ENCODE measurements at places on chromosomes 7 and 10. TPM values are rescaled to one million over a fixed set of nuclear protein-coding genes. Genes with fewer than 3 reads are reported as not detected.

Gene MINDY4
- total RNA-seq = 13.1 TPM

Gene FAM221A
- total RNA-seq = not detected

Gene STAMBPL1
- total RNA-seq = 0.09 TPM

Gene PLEKHA8
- 16.3 TPM for total RNA-seq

Gene CLDN15
- total RNA-seq = 10.0 TPM

Gene KIF11
- 30.1 TPM for total RNA-seq

Gene CALHM2
- 0.16 TPM for total RNA-seq

Gene ADCY1
- 0.02 TPM for total RNA-seq

Gene SLC18A3
- total RNA-seq = not detected

Gene TNPO3
- 111 TPM for total RNA-seq

Gene FAM25G
- total RNA-seq = not detected

Gene SAP25
- total RNA-seq = 3.2 TPM

Gene ZCCHC24
- total RNA-seq = 11.0 TPM

DNA sequence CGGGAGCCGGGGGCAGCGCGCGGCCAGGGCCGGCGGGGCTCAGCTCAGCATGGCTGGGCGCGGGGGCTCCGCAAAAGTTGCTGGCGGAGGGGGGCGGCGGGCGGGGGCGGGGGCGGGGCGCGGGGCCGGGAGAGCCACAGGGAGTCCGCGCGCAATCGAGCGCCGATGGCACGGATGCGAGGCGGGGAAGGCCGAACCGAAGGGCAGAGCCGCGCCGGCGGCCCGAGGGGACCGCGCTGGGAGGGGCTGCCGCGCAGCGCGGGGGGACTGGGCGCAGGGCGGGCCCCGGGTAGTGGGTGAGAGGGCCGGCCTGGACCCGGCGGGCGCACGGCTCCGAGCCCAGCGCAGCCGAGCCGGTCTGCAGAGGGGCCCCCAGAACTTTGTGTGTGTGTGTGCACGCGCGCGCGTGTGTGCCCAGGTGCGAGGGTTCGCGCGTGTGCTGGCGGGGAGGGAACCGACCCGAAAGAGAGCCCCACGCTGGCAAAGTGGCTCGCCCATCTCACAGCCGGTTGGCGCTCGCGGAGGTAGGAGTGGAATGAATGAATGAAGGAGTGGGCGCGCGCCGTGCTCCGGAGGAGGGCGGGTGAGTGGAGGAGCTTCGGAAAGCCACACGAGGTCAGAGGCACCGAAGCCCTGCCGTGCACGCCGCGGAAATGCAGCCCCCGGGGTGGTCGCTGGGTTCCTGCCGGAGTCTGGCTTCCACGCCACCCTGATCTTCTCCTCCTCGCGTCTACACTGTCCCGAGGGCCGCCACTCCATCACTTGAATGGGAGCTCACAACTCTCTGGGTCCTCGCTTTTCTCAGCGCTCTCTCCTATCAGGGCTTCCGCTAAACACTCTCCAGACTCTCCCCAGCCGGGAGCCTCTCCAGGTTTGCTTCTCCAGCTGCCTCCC is at the start of gene HIPK2:
Gene HIPK2, minus strand, starts transcription at position 51 of the 894 bp plus-strand sequence. CDS start 375 bp downstream, outside the sequence.
- no peaks in the 10 kb centered on the region for H3K36me3 ChIP-seq
- DNase-seq = peak; percentile 99
- peak within 1 kb of the TSS; percentile 70 for H3K4me3 ChIP-seq
- H3K27ac ChIP-seq = peak within 1 kb of the TSS; percentile 62
- peaks cover 14% of the 10 kb centered on the region for H3K4me1 ChIP-seq

DNA sequence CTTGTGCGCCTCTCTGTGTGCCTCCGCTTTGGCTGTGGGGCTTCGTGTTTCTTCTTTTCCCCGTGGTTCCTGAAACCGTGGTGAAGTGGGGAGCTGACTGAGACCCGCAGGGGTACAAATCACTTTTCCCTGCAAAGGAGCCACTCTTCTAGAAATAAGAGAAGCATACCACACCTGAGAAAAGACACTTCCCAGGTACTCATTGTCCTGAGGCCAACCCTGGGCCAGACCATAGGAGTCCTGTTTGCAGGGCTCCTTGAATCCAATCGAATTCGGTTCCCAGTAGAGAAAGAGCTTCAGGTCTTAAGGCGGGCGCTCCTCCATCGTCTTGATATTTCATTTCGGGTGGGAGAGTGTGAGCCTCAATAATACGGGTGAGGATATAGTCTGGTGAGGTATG is 32.4 kb upstream of the ZNF273 start:
- DNase-seq = no peak
- H3K4me3 ChIP-seq = no peak overlapping the region
- no peak overlapping the region for H3K27ac ChIP-seq

DNA sequence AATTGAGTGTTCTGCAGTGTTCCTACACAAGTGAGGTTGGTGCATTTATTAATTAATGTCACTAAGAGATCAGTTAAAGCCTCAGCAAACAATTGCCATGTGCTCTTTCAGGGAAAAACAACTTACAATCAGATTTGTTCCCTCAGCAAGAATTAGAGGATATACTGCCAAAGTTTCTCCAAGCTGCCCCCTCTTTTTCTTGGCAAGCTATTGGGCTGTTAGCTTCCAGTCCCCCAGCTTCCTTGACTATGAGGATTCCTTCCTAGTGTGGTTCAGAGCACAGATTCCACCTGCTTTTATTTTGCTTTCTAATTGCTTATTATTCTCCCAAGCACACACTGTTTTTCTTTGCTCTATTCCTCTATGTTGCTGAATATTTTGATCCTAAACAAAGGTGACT is 112.7 kb downstream of the RBM20 start:
- no peak for DNase-seq
- H3K27ac ChIP-seq = no peak overlapping the region
- no peaks in the 10 kb centered on the region for H3K36me3 ChIP-seq
- no peaks in the 10 kb centered on the region for H3K4me1 ChIP-seq

- peaks cover 10% of the 10 kb centered on the region for H3K4me1 ChIP-seq
- peaks cover 41% of the 10 kb centered on the region for H3K27me3 ChIP-seq
- DNase-seq = no peak
- H3K36me3 ChIP-seq = no peaks in the 10 kb centered on the region
- H3K4me3 ChIP-seq = no peak overlapping the region
- H3K27ac ChIP-seq = no peak overlapping the region
Observed at GRCh38 chr7:36522453-36523007, 132.9 kb downstream of the ANLN start.

GRCh38 chr7:134722786-134723322 is 56.6 kb upstream of the CALD1 start:
- no peaks in the 10 kb centered on the region for H3K4me1 ChIP-seq
- DNase-seq = no peak
- no peaks in the 10 kb centered on the region for H3K36me3 ChIP-seq
- no peak overlapping the region for H3K27ac ChIP-seq
- H3K4me3 ChIP-seq = no peak overlapping the region
- peaks cover 8% of the 10 kb centered on the region for H3K27me3 ChIP-seq

DNA sequence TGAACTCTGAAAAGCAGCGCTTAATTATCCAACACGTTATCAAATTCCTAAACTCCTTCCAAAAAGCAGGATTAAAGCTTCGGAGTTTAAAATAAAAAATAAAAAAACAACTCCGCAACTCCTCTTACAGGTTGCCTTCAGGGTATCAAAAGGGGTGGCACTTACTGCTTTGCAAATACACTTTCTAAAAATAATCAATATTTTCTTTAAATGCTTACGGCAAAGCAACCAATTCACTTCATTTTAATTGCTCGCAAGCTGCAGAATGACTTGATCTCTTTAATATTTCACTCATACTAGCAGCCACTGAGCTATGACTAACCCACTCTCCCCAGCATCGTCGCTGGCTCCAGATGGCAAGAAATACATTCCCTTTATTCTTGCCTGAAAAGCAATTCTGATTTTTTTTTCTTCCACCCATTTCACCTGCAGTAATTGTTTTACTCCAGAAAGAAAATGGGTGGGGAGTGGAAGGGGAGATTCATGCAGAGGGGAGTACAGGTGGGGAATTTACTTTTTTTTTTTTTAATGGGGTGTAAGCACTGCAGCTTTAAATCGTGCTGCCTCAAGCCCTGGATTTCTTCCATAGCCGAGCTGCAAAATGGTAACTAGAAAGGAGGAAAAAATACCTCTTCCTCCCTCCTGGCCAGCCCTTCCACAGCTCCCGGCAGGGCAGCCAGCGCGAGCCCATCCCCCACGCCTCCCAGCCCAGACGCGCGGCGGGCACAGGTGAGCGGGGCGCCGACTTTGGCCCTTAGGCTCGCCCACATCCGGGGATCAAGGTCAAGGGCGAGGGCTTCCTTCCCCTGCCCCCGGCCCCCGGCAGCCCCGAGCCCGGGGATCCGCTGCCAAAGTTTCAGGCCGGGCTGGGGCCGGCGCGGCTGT is 54.2 kb upstream of the FHIP2A start:
- H3K36me3 ChIP-seq = no peaks in the 10 kb centered on the region
- no peak overlapping the region for H3K4me3 ChIP-seq
- peaks cover 5% of the 10 kb centered on the region for H3K4me1 ChIP-seq
- H3K27me3 ChIP-seq = peaks cover 6% of the 10 kb centered on the region

GRCh38 chr7:8411103-8411502 is 22.3 kb upstream of the NXPH1 start:
- H3K4me3 ChIP-seq = no peak overlapping the region
- DNase-seq = no peak
- H3K27ac ChIP-seq = no peak overlapping the region
- H3K36me3 ChIP-seq = no peaks in the 10 kb centered on the region

DNA sequence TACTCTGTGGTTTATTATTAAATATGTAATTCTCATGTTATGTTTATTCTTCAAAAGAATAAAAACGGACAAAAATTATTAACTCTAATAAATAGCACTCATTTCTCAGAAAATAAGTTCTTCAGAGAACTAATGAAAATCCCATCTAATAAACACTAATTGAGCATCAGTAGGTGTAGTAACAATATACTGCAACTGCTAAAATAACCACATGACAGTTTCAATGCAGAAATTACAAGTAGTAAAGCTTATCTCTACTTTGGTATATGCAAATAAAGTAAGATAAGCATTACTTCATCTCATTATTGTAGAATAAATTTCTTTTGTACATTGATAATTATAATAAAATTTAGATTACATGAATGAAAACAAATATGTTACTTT is 56.4 kb upstream of the DKK1 start:
- H3K36me3 ChIP-seq = no peaks in the 10 kb centered on the region
- no peaks in the 10 kb centered on the region for H3K27me3 ChIP-seq
- DNase-seq = no peak
- H3K4me3 ChIP-seq = no peak overlapping the region

GRCh38 chr7:27171637-27172314 is 2.3 kb downstream of the HOXA10 start:
- H3K27me3 ChIP-seq = peaks cover 73% of the 10 kb centered on the region
- no peaks in the 10 kb centered on the region for H3K36me3 ChIP-seq
- no peak overlapping the region for H3K27ac ChIP-seq
- no peaks in the 10 kb centered on the region for H3K4me1 ChIP-seq
- no peak overlapping the region for H3K4me3 ChIP-seq
- DNase-seq = no peak

DNA sequence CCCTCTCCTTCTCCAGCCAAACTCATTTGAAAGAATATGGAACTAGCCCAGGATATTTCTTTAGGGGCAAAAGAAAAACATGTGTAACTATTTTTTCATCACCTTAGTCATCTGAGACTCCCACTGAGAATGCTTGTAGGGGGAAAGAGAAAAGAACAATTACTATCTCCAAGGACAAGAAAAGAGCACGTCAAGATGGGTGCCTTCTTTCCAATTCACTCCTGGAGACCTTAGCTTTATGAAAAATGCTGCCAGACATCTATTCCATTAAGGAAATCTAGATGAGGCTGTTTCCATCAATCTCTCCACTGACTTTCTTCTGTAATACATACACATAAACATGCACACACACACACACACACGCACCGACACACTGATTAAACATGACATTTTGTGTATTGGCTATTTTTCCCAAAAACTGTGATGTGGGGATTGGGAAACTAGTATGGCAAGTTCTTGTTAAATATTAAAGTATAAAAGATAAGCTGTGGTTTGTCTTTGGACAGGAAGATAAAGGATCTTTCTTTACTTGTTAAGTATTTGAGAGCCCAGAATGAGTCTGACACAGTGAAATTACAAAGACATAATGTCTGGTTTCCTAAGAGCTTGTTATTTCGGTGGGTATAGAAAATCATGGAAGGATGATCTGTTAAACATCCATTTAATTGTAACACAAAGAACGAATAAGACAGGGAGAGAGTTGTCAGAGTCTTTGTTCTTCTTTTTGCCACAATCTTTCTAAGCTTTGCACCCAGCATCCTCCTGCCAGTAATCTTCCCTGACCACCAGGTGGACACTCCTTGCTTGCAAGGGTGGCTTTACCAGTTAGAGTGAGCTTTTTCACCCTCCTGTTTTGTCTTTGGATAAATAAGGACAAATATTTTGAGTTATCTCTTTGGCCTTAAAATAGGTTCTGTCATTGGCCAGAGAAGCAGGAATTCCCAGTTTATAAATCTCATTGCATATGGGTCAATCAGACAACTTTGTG is 177.3 kb upstream of the TMEM72 start:
- no peaks in the 10 kb centered on the region for H3K4me1 ChIP-seq
- H3K27ac ChIP-seq = no peak overlapping the region
- H3K4me3 ChIP-seq = no peak overlapping the region
- no peak for DNase-seq
- H3K27me3 ChIP-seq = no peaks in the 10 kb centered on the region

DNA sequence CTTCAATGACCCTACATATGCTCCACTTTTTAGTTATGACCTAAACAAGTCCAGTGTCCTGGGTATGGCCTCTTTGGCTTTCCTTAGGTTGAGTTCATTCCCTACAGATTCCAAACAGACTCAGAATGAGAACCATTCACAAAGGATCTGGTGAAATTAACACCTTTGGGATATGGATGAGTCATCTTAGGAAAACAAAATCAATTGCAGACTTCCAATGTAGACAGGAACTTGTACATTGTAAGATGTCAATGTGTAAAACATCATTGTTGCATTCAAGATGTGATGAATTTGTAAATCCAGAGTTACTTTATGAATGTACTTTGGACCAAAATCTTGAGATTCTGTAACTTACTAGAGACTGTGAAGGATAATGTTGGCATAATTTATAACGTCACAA is 43.4 kb upstream of the HECTD2 start:
- no peaks in the 10 kb centered on the region for H3K36me3 ChIP-seq
- no peaks in the 10 kb centered on the region for H3K4me1 ChIP-seq
- no peak overlapping the region for H3K4me3 ChIP-seq
- no peaks in the 10 kb centered on the region for H3K27me3 ChIP-seq
- no peak overlapping the region for H3K27ac ChIP-seq

DNA sequence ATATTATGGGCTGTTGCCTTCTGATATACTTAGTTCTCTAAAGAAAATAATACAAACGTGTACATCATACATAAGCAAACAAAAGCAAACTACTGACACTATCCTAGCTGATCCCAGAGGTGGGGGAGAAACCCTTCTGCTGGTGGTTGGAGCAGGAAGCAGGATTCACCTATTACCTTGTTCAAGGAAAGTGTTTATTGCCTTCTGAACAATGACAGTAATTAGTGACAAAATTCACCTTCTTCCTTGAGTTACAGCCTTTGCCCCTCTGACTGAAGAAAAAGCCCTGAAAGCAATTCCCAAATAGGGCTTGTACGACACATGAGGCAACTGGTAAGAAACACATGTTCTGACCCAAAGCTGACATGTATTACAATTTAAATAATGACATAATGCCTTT is 118.8 kb upstream of the AKR1E2 start:
- no peaks in the 10 kb centered on the region for H3K36me3 ChIP-seq
- H3K27ac ChIP-seq = no peak overlapping the region
- no peaks in the 10 kb centered on the region for H3K27me3 ChIP-seq
- no peak for DNase-seq
- no peak overlapping the region for H3K4me3 ChIP-seq

All from K562 (cell line).